KG1 (cell line): ENCODE measurements at places on chromosomes 5 and 9.

GRCh38 chr5:96172436-96172835 lies 210.8 kb upstream of the ELL2 start:
- DNase-seq: no peak

DNA sequence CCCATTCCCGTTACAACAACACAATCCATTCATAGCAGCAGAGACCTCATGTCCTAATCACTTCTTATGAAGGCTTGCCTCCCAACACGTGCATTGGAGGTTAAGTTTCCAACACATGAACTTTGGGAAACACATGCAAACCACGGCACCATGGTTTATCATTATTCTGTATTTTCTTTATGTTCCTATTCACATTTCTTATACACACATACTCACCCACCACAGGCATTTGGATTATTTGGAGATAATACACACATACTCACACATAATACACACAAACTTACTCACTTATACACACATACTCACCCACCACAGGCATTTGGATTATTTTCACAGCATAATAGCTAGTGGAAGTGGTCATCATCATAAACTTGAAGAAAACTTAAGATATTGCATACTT lies 75.6 kb downstream of the C7 start:
- DNase-seq: no peak

GRCh38 chr5:174552428-174552827 lies 172.0 kb upstream of the MSX2 start:
- DNase-seq: no peak

DNA sequence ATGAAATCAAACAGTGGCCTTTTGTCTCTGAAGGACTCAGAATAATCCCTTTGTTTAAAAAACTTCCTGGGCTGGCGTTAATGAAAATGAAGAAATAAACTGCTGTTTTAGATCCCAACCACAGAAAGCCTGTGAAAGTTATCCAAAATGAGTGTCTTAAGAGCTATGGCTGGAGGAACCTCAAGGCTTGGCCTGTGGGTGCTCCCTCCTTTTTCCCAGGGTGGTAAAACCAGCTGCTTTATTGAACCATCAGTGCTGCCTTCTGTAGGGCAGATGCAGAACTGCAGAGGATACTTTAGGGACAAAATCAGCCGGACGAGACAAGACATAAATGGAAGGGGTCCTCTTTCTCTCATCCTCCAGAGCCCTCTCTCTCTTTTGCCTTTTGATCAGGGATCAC lies 100.9 kb downstream of the SMARCA2 start:
- no peak for DNase-seq

DNA sequence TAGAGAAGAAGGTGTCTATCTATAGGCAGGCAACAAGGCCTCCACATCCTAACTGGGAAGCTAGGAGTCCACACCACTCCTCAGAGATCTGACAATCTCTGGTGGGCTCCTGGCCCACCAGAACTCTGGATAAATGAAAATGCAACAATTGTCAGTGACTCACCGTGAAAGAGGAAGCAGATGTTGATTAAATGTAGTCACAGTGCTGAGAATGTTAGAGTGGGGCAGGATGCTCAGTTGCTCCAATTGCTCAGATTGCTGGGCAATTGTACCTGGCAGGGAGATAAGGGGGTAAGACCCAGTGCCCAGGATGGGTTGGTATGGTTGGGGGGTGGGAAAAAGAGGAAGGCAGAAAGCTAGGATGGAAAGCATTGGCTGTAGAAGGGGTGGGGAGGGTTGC lies 4.3 kb downstream of the CCL19 start:
- DNase-seq: no peak
